ENCODE measurements at places on chromosomes 6 and 20. TPM values are rescaled to one million over a fixed set of nuclear protein-coding genes. Genes with fewer than 3 reads are reported as not detected.

Gene UBD
- not detected for total RNA-seq

Gene MEP1A
- not detected for total RNA-seq

Gene BMP6
- 2.3 TPM for total RNA-seq

Gene TMEM200A
- total RNA-seq: 0.34 TPM

Gene C20orf204
- 0.53 TPM for total RNA-seq

Gene GGTLC1
- total RNA-seq: not detected

Gene ZBTB46
- 16.7 TPM for total RNA-seq

Gene TMEM74B
- total RNA-seq: 4.0 TPM

GRCh38 chr6:31529329-31530150, 778 bp downstream of the MCCD1 start:
- DNase-seq: no peak

DNA sequence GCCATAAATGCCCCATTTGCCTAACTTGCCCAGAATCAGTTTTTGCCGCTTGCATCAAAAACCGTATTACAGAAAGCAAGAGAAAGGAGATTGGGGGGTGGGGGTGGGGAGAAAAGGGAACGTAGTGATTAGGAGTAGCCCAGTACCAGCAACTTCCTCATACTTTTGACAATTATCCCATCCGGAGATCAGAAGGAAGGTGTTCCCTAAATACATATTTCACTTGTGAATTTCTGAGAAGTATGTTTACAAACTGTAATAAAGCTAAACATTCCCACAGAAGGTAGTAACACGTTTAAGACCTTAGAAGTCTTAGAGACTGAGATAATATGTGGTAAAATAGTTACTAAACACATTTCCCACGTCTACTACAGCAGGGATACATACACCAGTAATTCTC, 14.5 kb downstream of the PREP start:
- DNase-seq: no peak

- DNase-seq: no peak
These were observed 64.9 kb downstream of the SYCP2L start for GRCh38 chr6:10951675-10952282.

DNA sequence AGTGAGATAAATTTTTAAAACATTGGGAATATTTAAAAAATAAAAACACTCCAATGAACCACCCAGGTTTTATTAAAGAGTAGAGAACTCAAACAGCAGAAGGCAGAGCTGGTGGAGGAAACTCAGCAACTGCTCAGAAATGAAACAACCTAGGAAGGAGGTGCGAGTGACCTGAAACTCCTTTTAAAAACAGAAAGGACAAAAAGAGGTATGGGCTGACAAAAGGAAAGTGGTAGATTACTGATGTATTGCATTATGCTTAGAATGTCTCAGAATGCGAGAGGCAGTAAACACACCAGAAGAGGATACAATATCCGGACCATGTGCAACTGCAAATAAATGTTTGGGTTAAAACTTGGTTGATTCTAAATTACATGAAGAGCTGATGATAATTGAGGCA, 97.6 kb downstream of the ESR1 start:
- DNase-seq: no peak

GRCh38 chr6:144581812-144582537, 296.8 kb downstream of the UTRN start:
- no peak for DNase-seq

DNA sequence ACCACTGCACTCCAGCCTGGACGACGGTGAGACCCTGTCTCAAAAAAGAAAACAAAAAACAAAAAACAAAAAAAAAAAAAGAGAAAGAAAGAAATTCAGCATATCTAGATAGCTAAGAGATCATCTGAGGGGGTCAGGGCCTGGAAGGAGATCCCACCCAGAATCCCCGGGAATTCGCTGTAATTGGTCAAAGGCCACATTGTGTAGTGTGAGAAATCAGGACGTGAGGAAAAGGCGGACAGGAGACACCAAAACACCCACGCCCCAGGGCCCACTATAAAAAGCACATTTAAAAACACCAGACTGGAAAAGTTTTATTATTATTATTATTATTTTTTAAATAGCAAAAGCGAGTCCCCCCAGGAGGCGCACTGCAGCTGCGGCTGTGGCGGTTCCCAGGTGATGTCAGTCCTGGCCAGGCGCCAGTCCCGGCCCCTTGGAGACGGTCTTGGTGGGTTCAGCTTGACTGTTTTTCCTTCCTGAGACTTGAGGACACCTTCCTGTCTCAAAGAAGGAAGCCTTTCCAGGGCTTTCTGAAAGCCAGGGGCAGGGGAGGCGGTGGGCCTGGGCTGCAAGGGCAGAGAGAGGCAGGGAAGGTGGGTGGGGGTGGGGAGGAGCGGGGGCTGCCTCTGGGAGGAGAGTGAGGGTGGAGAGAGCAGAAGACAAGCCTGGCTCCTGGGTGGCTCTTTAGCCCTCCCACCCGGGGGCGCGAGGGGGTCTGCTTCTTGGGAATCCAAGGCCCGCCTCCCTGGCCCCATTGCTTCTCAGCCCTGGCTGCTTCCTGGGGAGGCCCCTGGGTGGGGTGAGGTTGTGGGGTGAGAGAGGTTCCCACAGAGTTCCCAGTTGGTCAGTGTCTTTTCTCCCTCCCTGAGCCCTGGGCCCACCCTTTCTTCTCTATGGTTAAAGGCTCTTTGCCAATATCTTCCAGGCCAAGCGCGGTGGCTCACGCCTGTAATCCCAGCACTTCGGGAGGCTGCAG, 14.5 kb downstream of the TCF15 start:
- DNase-seq: peak; percentile 91

- DNase-seq: no peak
These were observed 59.2 kb downstream of the POPDC3 start for GRCh38 chr6:105120570-105120969.

DNA sequence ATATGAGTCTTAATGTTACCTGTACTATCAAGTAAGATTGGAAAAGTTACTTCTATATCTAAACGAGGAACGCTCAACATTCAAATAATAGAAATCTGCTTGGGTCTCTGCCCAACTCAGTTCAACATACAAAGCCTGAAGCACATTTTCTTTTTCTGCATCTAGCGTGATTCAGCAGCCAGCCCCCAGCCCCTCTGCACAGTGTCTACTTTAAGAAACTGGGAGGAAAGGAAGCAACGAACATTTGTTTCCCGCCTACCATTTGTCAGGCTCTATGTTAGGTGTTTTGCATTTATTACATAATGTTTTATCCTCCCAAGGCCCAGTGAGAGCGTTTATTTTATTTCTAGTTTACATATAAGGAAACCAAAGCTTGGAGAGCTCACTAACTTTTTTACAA, 17.3 kb downstream of the PHACTR1 start:
- DNase-seq: no peak

- DNase-seq: no peak
These were observed 150.8 kb downstream of the SASH1 start for GRCh38 chr6:148493424-148493823.

- DNase-seq: no peak
These were observed 17.4 kb downstream of the ADGRF4 start for GRCh38 chr6:47715782-47716181.

DNA sequence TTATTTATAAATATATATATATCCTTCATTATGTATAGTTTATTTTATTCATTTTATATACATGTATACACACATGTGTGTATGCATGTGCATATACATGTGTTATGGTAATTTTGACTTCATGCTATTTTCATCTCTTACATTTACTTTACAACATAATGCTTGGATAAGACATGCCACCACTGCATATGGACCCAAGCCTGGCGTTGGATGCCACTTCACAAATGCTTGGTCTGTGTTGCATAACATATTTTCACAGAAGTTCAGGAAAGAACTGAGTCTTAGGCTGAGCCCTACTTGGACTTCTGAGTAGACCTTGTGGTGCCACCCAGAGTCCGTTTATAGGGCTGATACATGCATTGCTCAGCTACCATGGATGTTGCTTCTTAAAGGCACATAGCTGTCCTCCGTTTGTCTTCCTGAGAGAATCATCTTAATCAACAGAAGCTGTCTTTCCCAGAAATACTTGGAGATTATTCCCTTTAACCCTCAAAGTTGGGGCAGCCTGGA, 337.8 kb downstream of the BTBD3 start:
- no peak for DNase-seq
